Right lobe of liver (tissue), 6 donors: ENCODE measurements at places on chromosomes 12 and 14. TPM values are rescaled to one million over a fixed set of nuclear protein-coding genes. Genes with fewer than 3 reads are reported as not detected.

GRCh38 chr12:66164349-66164821 lies 5.4 kb downstream of the TMBIM4 start:
- no peak for DNase-seq
- no peaks in the 10 kb centered on the region for H3K27me3 ChIP-seq
- no peak overlapping the region for H3K27ac ChIP-seq
- no peaks in the 10 kb centered on the region for H3K36me3 ChIP-seq
- H3K4me1 ChIP-seq, result no peaks in the 10 kb centered on the region

The RPL10L gene
- not detected for total RNA-seq

The PLD4 gene
- total RNA-seq, result not detected

DNA sequence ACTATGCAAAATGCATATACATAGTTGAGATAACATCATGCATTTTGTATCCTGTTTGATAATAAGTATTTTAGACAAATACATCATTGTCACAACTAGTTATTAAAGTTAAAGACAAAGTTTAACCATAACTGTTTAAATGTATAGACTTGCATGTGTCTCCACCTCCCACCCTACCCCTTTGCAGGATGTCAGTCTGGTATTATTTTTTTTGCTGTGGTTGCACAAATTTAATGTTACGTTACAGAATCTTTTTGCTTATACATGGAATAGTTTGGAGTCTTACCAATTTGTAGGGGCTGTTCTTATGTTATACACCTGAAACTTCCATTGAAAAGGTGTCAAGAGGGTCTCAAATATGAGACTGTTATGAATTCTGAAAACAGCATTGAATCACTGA lies 5.6 kb downstream of the CHST11 start:
- H3K27ac ChIP-seq, result no peak overlapping the region
- no peak for DNase-seq
- peaks cover 13% of the 10 kb centered on the region for H3K27me3 ChIP-seq
- no peaks in the 10 kb centered on the region for H3K4me1 ChIP-seq

The FAM181A gene
- not detected for total RNA-seq

The APOF gene
- total RNA-seq, result 270 TPM

The ASCL1 gene
- total RNA-seq, result 0.34 TPM

GRCh38 chr12:25734529-25735180 lies 181.6 kb upstream of the LMNTD1 start:
- no peak overlapping the region for H3K4me3 ChIP-seq
- no peaks in the 10 kb centered on the region for H3K27me3 ChIP-seq
- H3K27ac ChIP-seq, result no peak overlapping the region
- no peaks in the 10 kb centered on the region for H3K36me3 ChIP-seq

The SERPINA4 gene
- total RNA-seq, result 204 TPM
